H1 (cell line): ENCODE measurements at places on chromosomes 5 and 9.

- no peak overlapping the region for H3K27ac ChIP-seq
- H3K4me3 ChIP-seq, result no peak overlapping the region
- no peaks in the 10 kb centered on the region for H3K4me1 ChIP-seq
- H3K36me3 ChIP-seq, result no peaks in the 10 kb centered on the region
- no peaks in the 10 kb centered on the region for H3K27me3 ChIP-seq
- no peak for DNase-seq
Measured at GRCh38 chr9:30967476-30967875, 1417.0 kb upstream of the ACO1 start.

GRCh38 chr5:31827867-31828266 is 188.9 kb downstream of the PDZD2 start:
- DNase-seq, result no peak
- H3K4me3 ChIP-seq, result no peak overlapping the region
- no peaks in the 10 kb centered on the region for H3K36me3 ChIP-seq

GRCh38 chr9:5113523-5113922 is 71.9 kb downstream of the INSL6 start:
- no peaks in the 10 kb centered on the region for H3K4me1 ChIP-seq
- DNase-seq, result no peak
- no peaks in the 10 kb centered on the region for H3K27me3 ChIP-seq

- H3K27ac ChIP-seq, result no peak overlapping the region
- H3K36me3 ChIP-seq, result no peaks in the 10 kb centered on the region
- no peaks in the 10 kb centered on the region for H3K4me1 ChIP-seq
- H3K4me3 ChIP-seq, result no peak overlapping the region
- no peaks in the 10 kb centered on the region; the same call in 1 of the 2 replicates for H3K27me3 ChIP-seq
Measured at GRCh38 chr9:38249587-38250210, 142.8 kb upstream of the ALDH1B1 start.

DNA sequence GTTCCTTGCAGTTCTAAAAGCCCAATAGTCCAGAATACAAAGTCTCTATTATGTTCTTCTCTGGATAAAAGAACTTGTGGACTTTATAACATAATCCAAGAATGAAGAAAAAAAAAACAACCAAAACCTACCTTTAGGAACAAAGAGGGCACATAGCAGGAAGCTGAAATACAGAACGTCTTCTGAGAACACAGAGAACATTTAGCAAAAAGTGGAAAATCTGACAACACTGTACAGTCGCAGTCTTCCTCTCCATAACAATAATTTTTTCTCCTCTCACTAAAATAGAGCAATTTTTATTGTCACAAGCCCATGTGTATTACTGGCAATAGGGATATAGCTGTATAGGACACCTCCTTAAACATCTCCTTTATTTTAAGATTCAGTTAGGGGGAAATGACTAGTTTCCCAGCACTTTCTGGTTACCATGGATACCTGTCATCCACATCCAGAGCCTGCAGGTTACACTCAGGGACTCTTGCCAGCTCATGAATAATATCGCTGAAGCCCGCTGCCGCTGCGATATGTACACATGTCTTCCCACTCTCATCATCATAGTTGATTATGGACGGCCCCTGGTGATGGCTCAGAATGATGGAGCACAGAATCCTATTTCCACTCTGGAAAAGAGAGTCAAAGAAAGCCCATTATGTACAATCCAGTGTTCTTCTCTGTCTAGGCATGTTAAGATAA is 106.5 kb downstream of the ANKRD55 start:
- H3K27ac ChIP-seq, result no peak overlapping the region
- H3K27me3 ChIP-seq, result no peaks in the 10 kb centered on the region
- H3K36me3 ChIP-seq, result no peaks in the 10 kb centered on the region
- no peak overlapping the region for H3K4me3 ChIP-seq
- no peaks in the 10 kb centered on the region for H3K4me1 ChIP-seq
- no peak for DNase-seq

GRCh38 chr5:116360008-116360853 is 214.4 kb downstream of the SEMA6A start:
- H3K27ac ChIP-seq, result no peak overlapping the region
- no peaks in the 10 kb centered on the region for H3K27me3 ChIP-seq
- DNase-seq, result no peak
- H3K36me3 ChIP-seq, result no peaks in the 10 kb centered on the region
- peaks cover 8% of the 10 kb centered on the region for H3K4me1 ChIP-seq
- no peak overlapping the region for H3K4me3 ChIP-seq

GRCh38 chr5:40401284-40402006 is 278.3 kb upstream of the PTGER4 start:
- H3K27me3 ChIP-seq, result no peaks in the 10 kb centered on the region
- H3K27ac ChIP-seq, result no peak overlapping the region
- H3K4me1 ChIP-seq, result no peaks in the 10 kb centered on the region
- DNase-seq, result no peak
- H3K36me3 ChIP-seq, result no peaks in the 10 kb centered on the region

DNA sequence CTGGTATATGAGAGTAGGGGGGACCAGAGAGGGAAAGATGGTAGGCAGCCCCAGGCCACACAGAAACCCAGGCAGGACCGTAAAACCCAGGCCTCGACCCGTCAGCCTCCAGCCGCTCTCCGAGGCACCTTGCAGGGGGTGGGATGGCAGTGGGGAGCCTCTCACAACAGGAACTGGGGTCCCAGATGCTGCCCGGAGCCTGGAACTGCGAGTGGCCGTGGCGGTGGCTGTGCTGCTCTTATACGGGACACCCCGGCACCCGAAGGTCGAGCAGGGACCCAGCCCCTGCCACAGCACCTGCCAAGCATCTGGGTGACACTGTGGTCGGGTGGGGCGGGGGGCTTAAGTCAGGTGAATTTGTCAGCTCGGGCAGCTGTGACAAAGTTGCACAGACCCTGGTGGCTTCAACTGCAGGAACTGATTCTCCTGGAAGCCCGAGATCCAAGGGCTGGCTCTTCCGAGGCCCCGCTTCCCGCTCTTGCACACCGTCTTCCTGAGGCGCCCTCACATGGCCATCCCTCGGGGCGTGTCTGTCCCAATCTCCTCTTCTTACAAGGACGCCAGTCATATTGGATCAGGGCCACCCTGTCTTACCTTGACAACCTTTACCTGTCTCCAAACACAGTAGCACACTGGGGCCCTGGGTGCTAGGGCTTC is 47.6 kb upstream of the EGFL7 start:
- H3K27me3 ChIP-seq, result no peaks in the 10 kb centered on the region
- H3K4me3 ChIP-seq, result no peak overlapping the region
- peaks cover 3% of the 10 kb centered on the region for H3K4me1 ChIP-seq
- no peak overlapping the region for H3K27ac ChIP-seq
- DNase-seq, result no peak

- no peaks in the 10 kb centered on the region for H3K27me3 ChIP-seq
- H3K36me3 ChIP-seq, result no peaks in the 10 kb centered on the region
- H3K4me3 ChIP-seq, result no peak overlapping the region
- H3K4me1 ChIP-seq, result no peaks in the 10 kb centered on the region
- DNase-seq, result no peak
Measured at GRCh38 chr9:95297316-95297715, 20.2 kb downstream of the FANCC start.

DNA sequence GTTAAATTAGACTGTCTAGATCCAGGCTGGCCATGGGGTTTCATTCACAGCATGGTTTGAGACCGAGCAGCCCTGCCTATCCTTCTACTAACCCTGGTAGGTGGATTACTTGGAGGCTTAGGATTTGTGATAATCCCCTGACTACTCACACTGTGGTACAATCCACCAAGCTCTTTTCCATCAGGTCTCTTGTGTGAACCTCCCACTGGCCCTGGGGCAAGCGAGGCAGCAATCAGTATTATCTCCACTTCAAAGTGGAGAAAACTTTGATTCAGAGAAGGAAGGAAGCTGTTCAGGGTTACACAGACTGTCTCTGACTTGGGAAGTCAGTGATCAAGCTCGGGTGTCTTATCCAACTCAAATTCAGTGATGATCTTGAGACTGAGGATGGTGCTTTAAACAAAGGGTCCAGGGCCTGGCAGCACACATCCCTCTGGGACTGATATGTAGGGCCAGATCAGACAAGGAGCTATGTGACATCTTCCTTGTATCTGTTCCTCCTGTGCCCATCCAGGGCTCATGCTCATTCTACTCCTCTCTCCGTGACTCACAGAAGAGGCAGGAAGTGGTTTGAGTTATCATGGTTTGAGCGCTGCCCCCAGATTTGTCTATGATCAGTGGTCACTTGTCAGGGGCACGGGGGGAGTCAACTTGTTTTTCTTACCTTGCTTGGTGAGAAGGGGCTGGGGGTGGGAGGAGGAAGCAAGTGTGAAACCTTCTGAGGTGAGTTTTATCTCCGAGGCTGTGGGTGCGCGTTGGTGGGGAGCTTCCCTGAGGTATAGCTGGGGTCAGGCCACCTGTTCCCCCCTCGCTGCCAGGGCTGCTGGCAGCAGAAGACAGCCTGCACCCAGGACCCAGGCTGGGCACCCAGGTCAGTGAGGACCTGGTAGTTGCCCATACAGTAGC is 48.6 kb downstream of the RGS3 start:
- DNase-seq, result no peak
- H3K27me3 ChIP-seq, result no peaks in the 10 kb centered on the region
- H3K4me1 ChIP-seq, result no peaks in the 10 kb centered on the region
- no peak overlapping the region for H3K4me3 ChIP-seq
- no peak overlapping the region for H3K27ac ChIP-seq

GRCh38 chr5:36573438-36573837 is 33.0 kb upstream of the SLC1A3 start:
- H3K27ac ChIP-seq, result no peak overlapping the region
- no peaks in the 10 kb centered on the region for H3K36me3 ChIP-seq
- H3K27me3 ChIP-seq, result no peaks in the 10 kb centered on the region
- no peak for DNase-seq
- H3K4me3 ChIP-seq, result no peak overlapping the region

DNA sequence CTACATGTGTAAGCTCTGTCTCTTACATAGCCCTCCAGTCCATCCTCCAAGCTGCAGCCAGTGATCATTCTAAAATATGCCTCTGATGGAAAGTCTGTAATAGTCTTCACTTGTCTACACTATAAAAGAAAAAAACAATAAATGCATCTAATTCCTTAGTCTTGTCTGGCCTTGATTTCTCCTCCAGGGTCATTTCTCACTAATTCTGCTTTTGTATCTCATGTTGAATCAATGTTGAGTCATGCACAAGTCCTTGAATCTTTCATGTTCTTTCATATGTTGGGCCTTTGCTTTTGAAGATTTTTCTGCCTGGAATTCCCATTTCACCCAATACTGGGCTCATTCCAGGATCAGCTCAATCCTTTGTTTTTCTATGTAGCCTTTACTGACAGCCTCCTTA is 121.1 kb upstream of the TRIM32 start:
- H3K4me3 ChIP-seq, result no peak overlapping the region
- H3K36me3 ChIP-seq, result no peaks in the 10 kb centered on the region
- no peaks in the 10 kb centered on the region for H3K4me1 ChIP-seq
- DNase-seq, result no peak
- no peaks in the 10 kb centered on the region for H3K27me3 ChIP-seq
- no peak overlapping the region for H3K27ac ChIP-seq

- no peaks in the 10 kb centered on the region for H3K36me3 ChIP-seq
- DNase-seq, result no peak
- no peak overlapping the region for H3K4me3 ChIP-seq
- H3K27me3 ChIP-seq, result no peaks in the 10 kb centered on the region
- no peaks in the 10 kb centered on the region for H3K4me1 ChIP-seq
Measured at GRCh38 chr5:38672059-38672788, 115.8 kb upstream of the LIFR start.

DNA sequence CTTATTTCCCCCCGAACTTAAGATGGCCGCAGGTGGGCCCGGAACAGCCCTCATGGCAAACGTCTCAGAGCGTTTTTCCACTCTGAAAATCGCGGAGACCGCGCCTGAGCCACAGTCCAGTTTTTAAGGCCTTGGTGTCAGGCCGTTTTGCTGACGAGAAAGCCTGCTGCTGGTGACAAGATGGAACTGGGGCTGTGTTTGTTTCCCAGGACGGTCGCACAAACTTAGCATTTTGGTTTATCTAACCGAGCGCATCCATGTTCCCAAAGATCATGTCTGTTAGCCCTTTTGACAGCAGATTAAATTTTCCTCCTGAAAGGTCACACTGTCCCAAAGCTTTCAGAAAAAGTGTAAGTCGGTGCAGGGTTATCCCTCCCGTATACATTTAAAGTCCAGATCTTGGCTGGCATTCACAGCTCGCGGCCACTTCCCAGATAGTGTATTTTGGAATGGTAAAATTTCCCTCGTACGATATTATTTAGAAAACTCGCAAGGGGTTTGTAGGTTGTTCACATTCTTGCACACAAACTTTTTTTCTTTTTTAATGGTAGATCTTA is 812 bp downstream of the SREK1 start:
- no peak for DNase-seq
- H3K27me3 ChIP-seq, result no peaks in the 10 kb centered on the region
- peak overlapping the region; percentile 99 for H3K27ac ChIP-seq
- peaks cover 5% of the 10 kb centered on the region for H3K4me1 ChIP-seq

DNA sequence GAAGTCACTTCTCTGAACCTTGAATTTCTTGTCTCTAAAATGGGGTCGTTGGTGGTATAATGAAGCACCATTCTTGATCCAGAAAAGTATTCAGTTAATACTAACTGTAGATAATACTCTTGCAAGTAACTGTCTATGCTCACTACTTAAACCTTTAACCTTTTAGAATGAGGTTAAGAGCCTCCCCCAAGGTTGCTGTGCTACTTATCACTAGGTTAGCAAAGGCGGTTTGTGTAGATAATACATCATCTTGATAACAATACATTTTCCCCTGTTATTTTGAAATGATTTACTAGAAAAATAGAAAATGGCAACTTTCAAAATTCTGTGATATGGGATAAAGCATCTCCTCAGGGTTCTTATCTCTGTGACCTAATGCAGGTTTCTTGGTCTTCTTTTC is 12.6 kb downstream of the MAP3K1 start:
- no peaks in the 10 kb centered on the region for H3K27me3 ChIP-seq
- no peaks in the 10 kb centered on the region for H3K36me3 ChIP-seq
- no peak overlapping the region for H3K4me3 ChIP-seq
- H3K27ac ChIP-seq, result no peak overlapping the region

GRCh38 chr5:121296356-121296755 is 555.3 kb upstream of the FTMT start:
- no peaks in the 10 kb centered on the region for H3K27me3 ChIP-seq
- H3K4me3 ChIP-seq, result no peak overlapping the region
- no peak overlapping the region for H3K27ac ChIP-seq
- no peaks in the 10 kb centered on the region for H3K36me3 ChIP-seq
- H3K4me1 ChIP-seq, result no peaks in the 10 kb centered on the region
- no peak for DNase-seq

DNA sequence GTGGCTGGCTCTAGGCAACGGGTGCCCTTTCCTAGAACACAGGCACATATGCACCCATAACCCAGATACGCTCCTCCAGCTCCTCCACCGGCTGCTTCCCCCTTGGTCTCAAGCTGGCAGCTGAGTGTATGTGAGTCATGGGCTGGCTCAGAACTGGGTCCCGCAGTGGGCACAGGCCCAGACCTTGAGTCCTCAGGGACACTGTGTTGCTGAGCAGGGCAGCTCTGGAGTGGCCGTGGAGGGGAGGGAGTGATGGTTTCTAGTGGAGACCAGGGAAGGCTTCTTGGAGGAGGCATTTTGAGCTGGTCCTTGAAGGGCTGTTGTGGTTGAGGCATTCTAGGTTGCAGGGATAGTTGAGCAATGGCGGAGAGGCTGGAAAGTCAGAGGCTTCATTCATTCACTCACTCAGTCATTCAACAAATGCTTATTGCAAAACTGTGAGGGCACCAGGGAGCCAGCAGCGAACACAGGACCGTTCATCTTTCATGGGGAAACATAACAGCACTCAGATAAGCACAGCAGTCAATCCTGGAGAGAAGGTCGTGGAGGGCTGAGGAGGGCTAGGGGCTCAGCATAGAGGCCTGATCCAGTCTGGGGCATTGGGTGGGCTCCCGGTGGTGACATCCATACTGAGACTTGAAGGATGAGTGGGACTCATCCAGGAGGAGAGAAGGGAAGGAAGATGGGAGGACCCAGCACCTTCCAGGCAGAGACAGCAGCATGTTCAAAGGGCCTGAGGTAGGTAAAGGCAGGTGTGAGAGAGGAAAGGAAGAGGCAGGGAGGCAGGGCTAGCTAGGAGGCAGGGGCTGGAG is 2.4 kb downstream of the BBLN start:
- H3K27ac ChIP-seq, result no peak overlapping the region
- peaks cover 11% of the 10 kb centered on the region for H3K4me1 ChIP-seq
- H3K27me3 ChIP-seq, result no peaks in the 10 kb centered on the region
- peaks cover 7% of the 10 kb centered on the region for H3K36me3 ChIP-seq
- DNase-seq, result no peak
